T-cell (primary cell): ENCODE measurements at places on chromosomes 2 and 18.
A peak's percentile ranks its signal among the peaks of the same experiment; 100 is the strongest.

GRCh38 chr2:64052463-64053241 lies 33.4 kb upstream of the VPS54 start:
- DNase-seq, result no peak

- no peak for DNase-seq
These were observed 229.5 kb downstream of the PIEZO2 start for GRCh38 chr18:10919851-10920250.

GRCh38 chr2:157395811-157396210 lies 48.1 kb downstream of the CYTIP start:
- DNase-seq, result no peak

DNA sequence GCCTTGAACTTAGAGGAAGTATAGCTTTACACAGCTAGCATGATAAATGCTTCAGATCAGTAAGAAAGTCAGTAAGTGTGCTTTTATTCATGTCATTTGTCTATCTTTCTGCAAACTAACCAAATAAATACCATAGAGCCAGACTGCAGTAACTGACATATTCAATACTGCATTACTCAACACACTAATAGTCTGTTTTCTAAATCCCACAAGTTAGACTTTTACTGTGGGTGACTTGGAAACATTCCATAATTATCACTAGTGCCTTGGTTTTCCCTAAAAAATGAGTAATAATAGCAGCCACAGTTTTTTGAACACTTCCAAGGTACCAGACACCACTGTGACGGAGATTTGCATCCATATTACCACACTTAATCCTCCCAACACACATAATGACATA lies 33.0 kb downstream of the ACVR1 start:
- DNase-seq, result no peak

DNA sequence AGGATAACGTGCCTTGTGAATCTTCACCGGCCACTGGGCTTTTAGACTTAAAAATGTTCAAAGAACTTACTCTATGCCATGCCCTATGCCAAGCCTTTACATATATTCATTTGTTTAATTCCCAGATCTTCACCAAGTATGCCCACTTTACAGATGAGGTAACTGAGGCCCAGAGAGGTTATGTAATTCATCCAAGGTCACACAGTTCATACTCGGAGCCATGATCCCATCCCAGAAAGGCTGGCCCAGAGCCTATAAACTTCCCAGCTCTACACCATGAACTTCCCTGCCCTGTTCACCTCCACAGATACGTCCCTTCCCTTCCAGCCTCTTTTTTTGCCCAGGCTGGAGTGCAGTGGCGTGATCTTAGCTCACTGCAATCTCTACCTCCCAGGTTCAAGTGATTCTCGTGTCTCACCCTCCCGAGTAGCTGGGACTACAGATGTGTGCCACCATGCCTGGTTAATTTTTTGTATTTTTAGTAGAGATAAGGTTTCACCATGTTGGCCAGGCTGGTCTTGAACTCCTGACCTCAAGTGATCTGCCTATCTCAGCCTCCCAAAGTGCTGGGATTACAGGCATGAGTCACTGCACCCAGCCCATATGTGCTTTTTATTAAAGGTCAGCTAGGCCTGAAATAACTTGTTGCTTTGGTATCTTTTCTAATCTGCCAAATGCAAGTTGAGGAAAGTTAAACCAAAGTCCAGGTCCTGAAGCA lies 44.1 kb downstream of the MTHFD2 start:
- no peak for DNase-seq

GRCh38 chr2:157492189-157492773 lies 48.4 kb upstream of the CYTIP start:
- peak; percentile 67 for DNase-seq

GRCh38 chr2:158905784-158906183 lies 62.7 kb upstream of the TANC1 start:
- DNase-seq, result no peak

- no peak for DNase-seq
These were observed 194.8 kb upstream of the ACVR2A start for GRCh38 chr2:147649998-147650397.

GRCh38 chr2:109372614-109373013 lies 241.2 kb downstream of the SEPTIN10 start:
- DNase-seq, result no peak

GRCh38 chr2:101149241-101150192 lies 1.7 kb downstream of the TBC1D8 start:
- no peak for DNase-seq

DNA sequence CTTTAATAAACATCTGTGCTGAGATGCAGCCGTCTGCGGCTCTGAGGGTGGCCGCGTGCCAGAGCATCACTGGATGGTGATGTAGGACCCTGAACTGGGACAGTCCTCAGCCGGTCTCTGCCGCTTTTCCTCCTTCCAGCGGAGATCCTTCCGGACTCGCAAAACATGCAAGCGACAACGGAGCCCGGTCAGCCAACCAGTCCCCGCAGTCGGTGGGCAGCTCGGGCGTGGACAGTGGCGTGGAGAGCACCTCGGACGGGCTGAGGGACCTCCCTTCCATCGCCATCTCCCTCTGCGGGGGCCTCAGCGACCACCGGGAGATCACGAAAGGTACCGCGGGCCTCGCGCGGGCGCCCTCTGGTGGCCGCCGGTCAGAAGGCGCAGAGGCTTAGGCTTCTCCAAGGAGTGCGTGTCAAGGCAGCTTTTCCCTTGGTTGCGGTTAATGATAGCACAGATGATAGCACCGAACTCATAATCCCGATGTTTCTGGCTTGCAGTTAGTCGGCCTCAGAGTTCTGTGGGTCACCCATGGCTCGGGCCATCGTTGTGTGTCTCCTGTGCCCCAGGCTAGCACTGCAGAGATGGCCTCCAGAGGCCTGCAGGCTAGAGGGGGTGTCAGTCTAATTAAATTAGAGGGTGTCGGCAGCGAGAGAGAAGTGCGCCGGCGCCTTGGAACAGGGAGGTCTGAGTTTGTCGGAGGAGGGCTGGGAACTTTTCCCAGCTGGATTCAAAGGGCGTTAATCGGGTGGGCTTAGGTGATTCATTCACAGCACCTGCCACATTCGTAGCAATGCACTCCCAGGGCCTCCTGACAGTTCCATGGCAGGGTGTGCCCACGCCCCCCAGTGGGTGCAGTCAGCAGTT lies 38.5 kb downstream of the LPIN1 start:
- DNase-seq, result peak; percentile 19

- no peak for DNase-seq
These were observed 8.9 kb downstream of the AMER3 start for GRCh38 chr2:130764035-130764820.

DNA sequence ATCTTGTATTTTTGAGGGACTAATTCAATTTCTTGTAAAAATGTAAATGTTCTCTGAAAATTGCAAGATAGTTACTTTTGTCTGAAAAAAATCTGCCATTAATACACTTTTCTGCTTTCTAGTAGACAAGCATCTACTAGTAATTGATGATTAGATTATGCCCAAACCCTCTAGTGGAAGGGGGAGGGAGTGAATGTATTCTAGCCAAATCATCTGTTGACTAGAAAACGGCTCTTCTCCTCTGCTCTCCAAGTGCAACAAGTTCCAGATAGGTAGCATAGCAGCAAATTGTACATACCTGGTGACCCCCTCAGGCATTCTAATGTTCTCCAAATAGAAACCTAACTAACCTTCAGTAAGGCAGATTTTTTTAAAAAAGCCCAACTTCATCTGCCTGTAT lies 58.6 kb downstream of the RELCH start:
- no peak for DNase-seq

DNA sequence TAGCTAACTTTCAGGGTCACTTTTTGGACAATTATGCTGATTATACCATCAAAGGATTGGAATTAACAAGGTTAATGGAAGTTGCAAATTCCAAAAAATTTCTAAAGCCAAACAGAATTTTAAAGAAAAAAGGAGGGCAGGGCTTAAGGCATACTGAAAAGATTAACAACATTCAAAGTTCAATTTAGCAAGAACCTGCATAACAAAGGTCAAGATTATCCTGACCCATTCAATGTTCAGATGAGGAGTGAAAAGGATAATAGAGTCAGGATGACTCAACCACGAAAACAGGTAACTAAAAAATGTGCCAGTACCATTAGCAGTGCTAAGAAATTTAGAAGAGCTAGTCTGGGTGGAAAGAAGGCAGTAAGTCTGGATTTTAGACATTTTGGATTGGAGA lies 139.8 kb upstream of the HNMT start:
- DNase-seq, result no peak

- no peak for DNase-seq
These were observed 184.5 kb upstream of the CWC22 start for GRCh38 chr2:180191432-180192124.

DNA sequence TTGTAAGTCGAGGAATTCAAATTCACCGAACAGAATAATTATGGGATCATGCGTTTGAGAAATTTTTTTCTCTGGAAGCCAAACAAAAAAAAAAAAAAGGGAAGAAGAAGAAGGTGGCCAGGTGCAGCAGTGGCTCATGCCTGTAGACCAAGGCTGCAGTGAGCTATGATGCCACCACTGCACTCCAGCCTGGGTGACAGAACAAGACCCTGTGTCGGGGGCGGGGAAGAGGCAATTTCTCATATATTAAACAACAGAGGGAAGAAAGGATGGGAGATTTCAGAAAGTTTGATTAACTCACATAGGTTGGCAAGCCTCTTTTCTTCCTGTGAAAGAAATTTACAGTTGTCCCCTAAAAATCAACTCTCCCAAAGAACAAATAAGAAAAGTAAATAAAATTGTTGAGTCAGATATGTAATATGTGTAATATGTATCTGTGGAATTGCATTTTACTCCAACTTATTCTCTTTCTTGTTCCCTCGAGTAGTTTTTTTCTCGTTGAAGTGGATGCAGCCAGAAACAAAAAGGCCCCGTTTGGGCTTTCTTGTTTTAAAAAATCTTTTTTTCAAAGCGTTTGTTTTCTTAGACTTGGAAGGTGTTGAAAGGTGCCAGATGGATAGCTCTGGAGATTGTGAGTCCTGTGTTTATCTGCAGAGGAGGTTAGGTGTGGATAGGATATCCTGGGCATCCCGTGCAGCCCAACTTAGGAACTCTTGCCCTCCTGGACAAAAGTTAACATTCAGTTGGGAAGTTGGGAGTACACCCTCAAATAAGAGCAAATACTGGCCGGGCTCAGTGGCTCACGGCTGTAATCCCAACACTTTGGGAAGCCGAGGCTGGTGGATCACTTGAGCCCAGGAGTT lies 25.4 kb upstream of the FMNL2 start:
- no peak for DNase-seq

- DNase-seq, result no peak
These were observed 1.7 kb downstream of the RNU4ATAC start for GRCh38 chr2:121532347-121532766.

GRCh38 chr2:1594123-1594372 lies 150.3 kb downstream of the PXDN start:
- no peak for DNase-seq

GRCh38 chr2:189199797-189200196 lies 20.2 kb upstream of the COL5A2 start:
- DNase-seq, result no peak

- DNase-seq, result no peak
These were observed 100.9 kb downstream of the AP1S3 start for GRCh38 chr2:223736488-223736887.

DNA sequence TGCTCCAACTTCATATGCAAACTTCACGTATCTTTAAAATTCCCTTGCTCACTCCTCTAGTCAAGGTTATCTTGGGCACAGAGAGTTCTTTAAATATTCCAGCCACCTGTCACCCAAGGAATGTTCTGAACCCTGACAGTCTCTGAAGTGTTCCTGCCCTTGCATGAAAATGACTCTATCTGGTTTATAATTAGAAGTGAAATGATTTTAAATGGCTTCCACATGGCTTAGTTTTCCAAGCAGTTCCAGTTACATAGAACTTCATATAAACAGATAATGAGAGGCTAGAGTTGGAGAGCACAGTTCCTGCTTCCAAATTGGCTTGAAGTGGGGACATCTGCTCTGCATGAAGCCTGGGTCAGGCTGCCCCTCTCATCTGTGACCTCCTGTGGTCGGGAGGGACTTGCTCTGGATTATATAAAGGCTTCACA lies 81.9 kb downstream of the SLC4A3 start:
- DNase-seq, result no peak

GRCh38 chr2:68753318-68753717 lies 18.7 kb downstream of the ARHGAP25 start:
- DNase-seq, result no peak

GRCh38 chr2:108029912-108030311 lies 43.6 kb downstream of the SLC5A7 start:
- no peak for DNase-seq

DNA sequence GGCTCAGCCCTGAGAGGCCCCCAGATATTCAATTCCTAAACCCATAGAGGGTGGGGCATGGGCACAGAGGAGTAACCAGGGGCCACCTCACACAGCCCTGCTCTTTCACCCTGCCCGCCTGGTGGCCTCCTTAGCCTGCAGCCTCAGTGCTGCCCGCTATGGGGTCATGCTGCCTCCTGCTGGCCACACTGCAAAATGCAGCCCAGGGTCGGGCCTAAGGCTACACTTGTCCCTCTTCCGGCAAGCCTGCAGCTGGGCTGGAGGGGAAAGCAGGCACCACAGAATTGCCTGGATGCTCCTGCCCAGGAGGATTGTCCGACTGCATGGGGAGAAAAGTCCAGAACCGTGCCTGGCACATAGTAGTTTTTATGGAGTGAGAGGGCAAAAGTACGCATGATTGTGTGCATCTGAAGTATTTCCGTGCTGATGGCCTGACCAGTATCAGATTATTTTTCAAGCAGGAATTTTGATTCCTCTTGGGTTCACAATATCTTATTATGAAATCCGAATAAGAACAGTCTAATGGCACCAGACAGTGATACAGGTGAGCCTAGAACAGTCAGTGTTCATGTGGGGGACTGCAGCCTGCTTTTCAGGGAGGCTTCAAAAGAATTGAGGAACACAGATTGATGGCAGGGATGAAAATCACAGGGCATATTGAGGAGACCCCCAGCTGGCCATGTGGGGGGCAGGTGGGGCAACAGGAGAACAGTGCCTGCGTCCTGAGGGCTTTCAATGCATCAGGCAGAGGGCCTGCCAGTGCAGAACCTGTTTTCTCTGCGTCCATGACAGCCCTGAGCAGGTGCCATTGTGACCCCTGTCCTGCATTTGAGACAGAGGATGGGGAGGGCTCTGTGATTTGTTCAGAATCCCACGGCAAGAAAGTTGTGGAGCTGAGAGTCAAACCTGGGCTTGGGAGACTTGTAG lies 51.2 kb upstream of the ALPP start:
- peak; percentile 84 for DNase-seq

DNA sequence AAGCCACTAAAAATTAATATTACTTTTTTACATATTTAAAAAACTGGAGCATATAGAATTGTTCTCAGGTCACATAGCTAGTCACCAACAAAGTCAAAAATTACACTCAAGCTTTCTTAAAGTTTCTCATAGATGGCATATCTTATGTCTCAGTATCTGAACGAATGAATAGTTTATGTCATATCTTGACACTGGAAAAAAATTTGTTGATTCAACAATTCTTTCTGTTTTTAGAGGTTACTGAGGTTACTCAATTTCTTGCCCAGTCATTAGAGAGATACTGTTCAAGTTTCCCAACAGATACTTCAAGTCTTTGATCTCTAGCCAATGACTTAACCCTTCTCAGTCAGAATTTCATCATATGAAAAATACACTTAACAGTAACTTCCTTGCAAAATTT lies 113.1 kb upstream of the XIRP2 start:
- no peak for DNase-seq

GRCh38 chr18:1147730-1148129 lies 243.1 kb downstream of the ADCYAP1 start:
- no peak for DNase-seq

- DNase-seq, result no peak
These were observed 11.6 kb downstream of the FECH start for GRCh38 chr18:57574866-57575265.

GRCh38 chr2:226317970-226318369 lies 481.6 kb downstream of the IRS1 start:
- DNase-seq, result no peak

- no peak for DNase-seq
These were observed 412.1 kb upstream of the MYT1L start for GRCh38 chr2:2743164-2743571.
